Smooth muscle cell of the pulmonary artery (primary cell): ENCODE measurements at places on chromosomes 12 and 14. TPM values are rescaled to one million over a fixed set of nuclear protein-coding genes. Genes with fewer than 3 reads are reported as not detected.

The CLEC9A gene
- total RNA-seq = not detected in 2 replicates

The FBXO34 gene
- 20.6 and 26.7 TPM in 2 replicates for total RNA-seq

The GPR84 gene
- total RNA-seq = 0.07 and 0.13 TPM in 2 replicates

The SLC38A4 gene
- 0.39 and 0.56 TPM in 2 replicates for total RNA-seq
